SK-N-DZ (cell line): ENCODE measurements at places on chromosomes 4 and X.

DNA sequence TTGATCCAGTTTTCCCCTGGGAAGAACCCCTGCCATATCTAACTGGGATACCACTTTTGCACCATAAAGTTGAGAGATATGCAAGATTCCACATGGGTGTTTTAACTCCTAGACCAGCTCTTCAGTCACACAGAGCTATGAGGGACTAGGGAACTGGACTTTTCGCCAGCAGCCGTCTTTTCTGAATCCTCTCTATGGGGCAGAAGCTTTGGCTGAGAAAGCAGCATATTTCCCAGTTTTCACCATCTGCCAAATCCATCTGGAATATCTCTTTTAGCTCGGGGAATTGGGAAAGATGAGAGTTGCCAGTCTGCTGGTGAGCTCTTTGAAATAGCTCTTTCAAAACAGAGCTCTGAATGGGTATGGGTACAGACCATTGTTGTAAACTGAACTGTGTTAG lies 20.9 kb downstream of the APOOL start:
- DNase-seq = no peak

DNA sequence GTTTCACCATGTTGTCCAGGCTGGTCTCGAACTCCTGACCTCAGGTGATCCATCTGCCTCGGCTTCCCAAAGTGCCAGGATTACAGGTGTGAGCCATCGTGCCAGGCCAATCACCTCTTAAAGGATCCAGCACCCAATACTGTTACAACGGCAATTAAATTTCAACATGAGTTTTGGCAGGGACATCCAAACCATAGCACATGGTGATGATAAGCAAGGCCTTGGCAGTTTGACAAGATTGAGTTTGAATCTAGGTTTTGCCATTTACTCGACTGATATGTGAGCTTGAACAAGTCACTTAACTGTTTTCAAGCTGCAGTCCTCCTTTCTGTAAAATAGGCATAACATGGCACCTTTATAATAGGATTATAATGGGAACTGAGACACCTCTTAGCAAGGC lies 84.1 kb downstream of the GPR82 start:
- no peak for DNase-seq

GRCh38 chr4:142238589-142238988 lies 602.2 kb downstream of the IL15 start:
- no peak for DNase-seq

DNA sequence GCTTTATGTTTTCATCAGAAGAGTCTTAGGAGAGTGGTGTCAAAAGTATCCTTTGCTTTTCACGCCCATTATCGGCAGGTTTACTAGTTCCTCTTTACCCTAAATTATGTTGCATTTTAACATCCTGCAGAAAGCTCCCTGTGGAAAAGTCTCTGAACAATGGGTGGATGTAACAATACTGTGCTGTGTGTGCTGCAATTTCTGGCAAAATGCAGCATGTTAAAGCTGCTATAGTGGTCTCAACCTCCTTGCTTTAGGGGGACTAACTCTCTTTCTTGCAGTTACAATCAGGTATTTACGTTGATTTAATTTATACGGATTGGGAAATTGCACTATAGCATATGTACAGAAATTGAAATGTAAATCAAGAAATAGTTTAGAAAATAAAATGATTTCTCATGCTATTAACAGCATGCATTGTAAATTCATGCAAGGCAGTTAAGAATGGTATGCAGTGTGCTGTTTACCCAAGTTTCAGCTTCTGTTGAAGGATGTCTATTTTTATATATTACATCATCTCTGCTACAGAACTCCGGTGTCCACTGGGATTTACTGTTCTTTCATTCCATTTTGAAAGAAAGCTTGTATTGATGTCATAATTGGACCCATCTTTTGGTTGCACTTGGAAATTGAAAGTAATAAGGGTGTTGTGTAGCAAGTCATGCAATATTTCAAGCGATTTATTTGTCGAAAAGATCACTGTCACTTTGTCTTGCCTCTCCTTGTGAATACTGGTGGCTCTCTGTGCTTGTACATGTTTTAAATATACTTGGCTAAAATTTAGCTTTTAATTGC lies 145.7 kb downstream of the RAPGEF2 start:
- no peak for DNase-seq
